ENCODE measurements at places on chromosomes 1 and 21.

DNA sequence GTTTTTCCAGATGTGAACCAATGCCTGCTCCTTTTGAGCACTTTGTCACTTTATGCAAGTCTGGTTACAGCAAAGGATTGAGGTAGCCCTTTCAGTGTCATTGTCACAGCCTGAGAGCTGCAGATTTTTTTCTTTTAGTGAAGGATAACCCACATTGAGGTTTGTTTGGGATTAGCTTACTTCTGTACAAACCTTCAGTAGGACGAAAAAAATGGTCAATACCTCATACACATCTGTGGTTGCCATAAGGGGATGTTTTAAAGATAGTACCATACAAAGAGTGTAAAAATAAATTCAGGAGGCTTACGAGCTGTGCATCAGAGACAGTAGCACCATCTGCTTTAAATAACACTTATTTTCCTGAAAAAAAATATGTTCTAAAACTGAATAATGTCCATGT lies 566.0 kb downstream of the AJAP1 start:
- DNase-seq: no peak

DNA sequence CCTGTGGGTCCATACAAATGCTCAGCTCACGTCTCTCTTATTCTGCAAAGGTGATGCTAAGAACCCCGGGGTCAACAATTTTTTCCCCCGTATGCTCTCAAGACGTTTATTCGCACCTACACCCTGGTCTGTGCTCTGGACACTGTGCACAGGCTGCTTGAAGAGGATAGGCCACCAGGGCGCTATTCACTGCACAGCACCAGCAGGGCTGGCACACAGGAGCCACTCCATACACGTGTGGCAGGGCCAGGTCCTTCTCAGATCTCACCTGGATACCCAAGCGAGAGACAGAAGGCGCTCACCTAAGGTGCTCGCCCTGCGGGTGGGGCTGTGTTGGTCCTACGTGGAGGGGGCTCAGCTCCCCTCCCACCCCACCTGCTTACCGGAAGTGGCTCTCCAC lies 16.7 kb downstream of the TMEM63A start:
- DNase-seq: no peak

DNA sequence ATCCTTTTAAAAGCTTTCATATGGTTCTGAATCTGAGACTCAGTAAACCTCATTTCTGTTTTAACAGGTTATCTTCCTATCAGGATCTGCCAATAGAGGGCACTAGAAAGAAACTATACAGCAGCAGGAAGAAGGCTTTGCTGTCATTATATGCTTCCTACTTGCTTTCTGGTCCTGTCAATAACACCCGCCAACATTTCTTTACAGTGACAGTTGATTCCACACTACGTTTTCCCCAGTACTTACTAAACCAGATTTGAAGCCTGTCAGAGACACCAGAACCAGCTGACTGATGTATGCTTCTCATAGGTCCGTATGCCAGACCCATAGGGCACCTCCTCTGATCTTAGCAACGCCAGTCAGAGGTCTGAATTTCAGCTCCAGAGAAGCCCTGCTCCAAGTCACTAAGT lies 341.0 kb upstream of the NEGR1 start:
- peak; percentile 4 for DNase-seq

- no peak for DNase-seq
These were observed 31.8 kb downstream of the AHDC1 start for GRCh38 chr1:27572019-27572678.

DNA sequence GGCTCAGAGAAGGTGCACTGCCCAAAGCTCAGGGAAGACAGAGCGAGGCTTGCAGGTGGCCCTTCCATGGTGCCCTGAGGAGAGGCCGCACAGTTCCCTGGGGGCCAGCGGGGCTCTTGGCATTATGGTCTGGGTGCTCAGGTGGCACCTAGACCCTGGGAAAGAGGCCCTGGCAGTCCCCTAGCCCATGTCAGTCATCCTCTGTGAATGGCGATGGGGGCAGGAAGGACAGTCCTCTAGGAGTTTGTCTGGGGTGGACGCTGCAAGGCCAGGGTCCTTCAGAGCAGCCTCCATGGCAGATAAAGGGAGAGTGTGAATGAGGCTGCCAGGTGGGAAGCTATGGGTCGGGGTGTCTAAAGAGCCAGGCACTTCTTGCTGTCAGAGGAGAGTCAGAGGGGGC lies 345.9 kb upstream of the VAMP3 start:
- no peak for DNase-seq

Measured in RWPE1 (cell line).